Central memory CD8-positive, alpha-beta T cell (primary cell): ENCODE measurements at places on chromosomes 1 and 21.

DNA sequence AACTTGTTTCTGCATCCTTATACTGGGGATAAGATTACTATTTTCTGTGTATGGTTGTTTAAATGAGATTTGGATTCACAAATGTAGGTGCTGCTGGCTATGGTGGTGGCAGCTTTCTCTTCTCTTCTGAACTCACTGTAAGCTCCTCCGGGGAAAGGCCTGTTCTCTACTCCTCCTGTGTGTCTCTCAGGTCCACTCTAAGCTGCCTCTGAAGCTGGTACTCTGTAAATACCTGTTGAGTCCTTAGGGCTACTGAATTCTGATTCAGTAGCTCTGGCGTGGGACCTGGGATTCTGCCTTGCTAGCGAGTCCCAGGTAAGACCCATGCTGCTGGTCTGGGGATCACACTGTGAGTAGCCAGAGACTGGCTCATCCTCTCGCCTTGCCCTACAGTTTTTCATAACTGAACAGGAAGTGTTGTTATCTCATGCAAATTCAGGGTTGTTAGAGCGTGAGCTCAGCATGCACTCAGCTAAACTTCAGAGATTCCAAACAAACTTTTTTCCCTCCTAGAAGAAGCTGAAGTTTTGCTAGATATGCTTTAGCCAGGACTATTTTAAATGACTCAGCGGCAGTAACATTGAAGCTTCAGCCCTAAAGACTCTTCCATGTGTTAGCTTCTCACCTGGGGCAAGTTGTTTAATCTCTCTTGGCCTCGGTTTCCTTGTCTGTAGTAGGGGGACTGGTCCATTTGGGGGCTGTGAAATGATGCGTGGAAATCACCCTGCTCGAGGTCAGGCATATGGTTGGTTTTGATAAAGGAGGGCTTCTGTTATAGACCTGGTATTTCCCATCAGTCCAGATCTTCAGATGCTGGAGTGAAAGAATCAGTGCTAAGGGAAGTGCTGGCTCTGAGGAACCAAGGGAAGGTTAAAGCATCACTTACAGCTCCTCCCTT lies 271.5 kb upstream of the TMEM51 start:
- DNase-seq = no peak

DNA sequence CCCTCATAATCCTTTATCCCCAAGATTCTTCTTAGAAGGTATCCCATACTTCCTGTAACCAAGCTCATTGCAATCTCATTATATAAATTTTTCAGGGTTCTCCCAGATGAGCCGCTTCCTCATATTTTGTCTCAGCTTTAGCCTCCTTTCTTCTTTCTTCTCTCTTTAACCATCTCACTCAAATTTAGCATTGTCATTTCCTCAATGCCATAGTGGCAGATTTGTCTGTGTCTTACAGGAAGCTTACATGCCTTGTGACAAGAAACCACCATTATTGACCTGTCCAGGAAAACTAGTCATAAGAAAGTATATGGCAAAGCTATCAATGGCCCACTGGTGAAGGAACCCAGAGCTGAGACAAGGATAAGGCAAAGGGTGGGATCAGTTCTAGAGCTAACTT lies 6.0 kb upstream of the FCRL2 start:
- DNase-seq = no peak

- DNase-seq = no peak
Observed at GRCh38 chr1:158951956-158952355, 20.6 kb downstream of the PYHIN1 start.

GRCh38 chr1:12113433-12114339 lies 50.6 kb downstream of the TNFRSF8 start:
- DNase-seq = no peak

GRCh38 chr1:53367503-53368313 lies 39.8 kb upstream of the LRP8 start:
- no peak for DNase-seq

GRCh38 chr1:171420810-171421209 lies 64.5 kb upstream of the PRRC2C start:
- DNase-seq = no peak

- no peak for DNase-seq
Observed at GRCh38 chr1:247287460-247287859, 31.6 kb downstream of the VN1R5 start.
